ENCODE measurements at places on chromosomes 2 and 18.

- DNase-seq: no peak
These were observed 194.9 kb downstream of the LRATD1 start for GRCh38 chr2:14827226-14828023.

- no peak for DNase-seq
These were observed 137.6 kb upstream of the ALPP start for GRCh38 chr2:232240906-232241305.

GRCh38 chr2:37919631-37920032 lies 5.5 kb upstream of the RMDN2 start:
- no peak for DNase-seq

- no peak for DNase-seq
These were observed 1997.0 kb upstream of the LRRTM1 start for GRCh38 chr2:82301506-82301905.

GRCh38 chr2:71934320-71934593 lies 213.4 kb downstream of the CYP26B1 start:
- no peak for DNase-seq

- DNase-seq: peak; percentile 23
These were observed 37.8 kb downstream of the MAL start for GRCh38 chr2:95063086-95063958.

DNA sequence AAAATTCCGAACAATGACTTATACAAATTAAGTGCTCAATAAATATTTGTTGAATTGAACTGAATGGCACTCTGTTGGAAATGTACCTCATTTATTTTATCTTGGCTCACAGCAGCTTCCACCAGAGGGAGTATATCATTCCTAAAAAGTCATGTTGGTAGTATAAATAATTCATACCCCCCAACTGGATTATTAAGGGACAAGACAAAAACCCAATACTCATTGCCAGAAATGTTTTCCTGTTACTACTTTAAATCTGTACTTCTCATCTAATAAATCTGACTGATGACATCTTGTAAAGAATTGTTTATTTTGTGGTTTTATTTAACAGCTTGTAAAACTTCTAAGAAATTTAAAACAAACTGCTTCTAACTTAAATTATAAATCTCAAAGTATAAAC lies 163.9 kb downstream of the CDH2 start:
- no peak for DNase-seq

GRCh38 chr2:195902857-195903256 lies 165.8 kb downstream of the DNAH7 start:
- no peak for DNase-seq

DNA sequence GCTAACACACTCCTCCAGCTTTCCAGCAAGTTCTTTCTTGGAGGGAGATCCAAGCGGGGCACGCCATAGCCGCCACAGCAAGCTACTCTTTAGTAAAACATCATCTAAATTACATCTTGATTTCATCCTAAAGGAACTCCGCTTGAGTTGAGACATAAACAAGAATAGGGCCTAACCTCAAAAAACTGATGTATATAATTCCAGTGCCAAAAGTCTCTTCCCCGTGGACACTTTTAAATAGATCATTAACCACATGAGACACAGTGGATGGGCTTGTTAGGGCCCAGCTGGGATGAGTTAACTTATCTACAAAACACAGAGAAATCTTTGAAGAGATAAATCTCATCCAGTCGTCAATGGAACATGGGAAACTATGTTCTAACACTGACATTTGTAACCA lies 20.8 kb upstream of the MLPH start:
- no peak for DNase-seq

- no peak for DNase-seq
These were observed 23.5 kb upstream of the PPP1R1C start for GRCh38 chr2:181962142-181962541.

DNA sequence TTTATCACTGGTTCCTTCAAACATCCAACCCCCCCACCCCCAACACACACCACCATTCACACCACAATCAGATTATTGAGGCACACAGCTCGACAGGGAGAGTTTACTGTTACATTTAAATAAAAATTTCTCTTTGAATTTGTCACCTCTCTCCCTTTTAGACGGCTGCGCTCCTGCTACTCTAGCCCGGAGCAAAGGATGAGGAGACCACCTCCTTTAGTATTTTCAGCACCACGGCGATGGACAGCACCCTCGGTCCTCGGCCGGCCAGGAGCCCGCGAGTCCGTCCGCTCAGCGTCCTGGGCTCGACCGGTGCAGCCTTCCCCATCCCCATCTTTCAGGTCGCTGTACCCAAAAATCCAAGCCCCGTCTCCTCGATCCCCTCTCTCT lies 892 bp downstream of the CELF4 start:
- DNase-seq: peak; percentile 4

GRCh38 chr2:223697892-223698645 lies 95.9 kb upstream of the SCG2 start:
- no peak for DNase-seq

- DNase-seq: no peak
These were observed 375.1 kb downstream of the SETBP1 start for GRCh38 chr18:45055811-45056210.

DNA sequence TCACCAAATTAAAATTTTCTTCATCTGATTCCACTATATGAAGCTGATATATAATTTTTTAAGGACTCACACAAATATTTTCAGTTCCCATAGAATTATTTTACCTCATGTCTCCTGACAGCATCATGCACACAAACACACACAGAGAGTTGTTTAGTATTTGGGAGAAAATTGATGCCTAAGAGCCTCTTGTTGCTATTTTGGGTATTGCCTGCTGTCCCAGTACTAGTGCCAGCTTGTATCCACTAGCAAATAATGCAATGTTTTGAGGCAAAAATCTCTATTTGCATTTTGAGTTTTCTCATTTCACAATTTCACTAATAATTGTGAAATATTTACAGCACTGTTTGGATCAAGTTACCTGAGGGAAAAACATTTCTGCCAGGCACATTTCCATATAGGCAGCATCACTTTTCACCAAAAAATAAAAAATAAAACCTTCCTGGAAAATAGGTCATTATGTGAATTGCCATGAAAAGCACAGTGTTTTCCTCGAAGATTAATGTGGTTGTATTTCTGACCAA lies 328.2 kb downstream of the KCNJ3 start:
- no peak for DNase-seq

- no peak for DNase-seq
These were observed 203.8 kb downstream of the RDH14 start for GRCh38 chr2:18356676-18357075.

- no peak for DNase-seq
These were observed 161.8 kb downstream of the AGPS start for GRCh38 chr2:177554365-177554764.

DNA sequence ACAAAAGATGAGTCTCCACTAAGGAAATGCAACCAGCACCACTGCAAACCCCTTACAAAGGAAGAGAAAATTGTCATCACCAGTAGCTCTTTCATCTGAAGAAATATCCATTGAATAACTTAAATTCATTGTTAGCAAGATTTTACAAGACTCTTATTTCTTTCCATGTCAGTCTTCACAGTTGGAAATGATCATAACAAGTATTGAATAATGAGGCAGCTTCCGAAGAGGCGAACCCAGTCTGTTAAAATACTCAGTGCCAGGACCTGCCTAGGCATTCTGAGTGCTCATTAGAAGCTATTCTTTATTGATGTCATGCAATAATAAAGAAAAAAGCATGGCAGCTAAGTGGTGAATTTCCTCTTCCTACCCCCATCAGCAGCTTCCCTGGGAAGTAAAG lies 33.5 kb downstream of the NOSTRIN start:
- DNase-seq: no peak

- no peak for DNase-seq
These were observed 191.3 kb downstream of the CMPK2 start for GRCh38 chr2:6674381-6674780.

DNA sequence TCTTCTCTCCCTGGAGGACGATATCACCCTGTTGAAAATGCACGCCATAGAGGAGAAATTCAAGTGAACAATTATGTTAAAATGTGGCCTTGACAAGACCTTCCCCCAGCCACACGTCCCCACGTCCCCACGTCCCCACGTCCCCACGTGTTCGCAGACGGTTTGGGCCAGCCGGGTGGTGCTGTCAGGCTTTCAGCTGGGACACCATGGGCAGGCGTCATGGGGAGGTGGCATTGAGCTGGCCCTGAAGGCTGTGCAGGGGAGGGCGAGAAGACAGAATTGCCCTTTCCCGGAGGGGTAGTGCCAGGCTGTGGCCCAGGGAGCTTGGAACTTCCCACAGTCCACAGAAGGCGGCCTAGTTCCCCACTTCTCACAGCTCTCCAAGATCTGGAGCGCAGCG lies 240.7 kb upstream of the RAB6C start:
- no peak for DNase-seq

DNA sequence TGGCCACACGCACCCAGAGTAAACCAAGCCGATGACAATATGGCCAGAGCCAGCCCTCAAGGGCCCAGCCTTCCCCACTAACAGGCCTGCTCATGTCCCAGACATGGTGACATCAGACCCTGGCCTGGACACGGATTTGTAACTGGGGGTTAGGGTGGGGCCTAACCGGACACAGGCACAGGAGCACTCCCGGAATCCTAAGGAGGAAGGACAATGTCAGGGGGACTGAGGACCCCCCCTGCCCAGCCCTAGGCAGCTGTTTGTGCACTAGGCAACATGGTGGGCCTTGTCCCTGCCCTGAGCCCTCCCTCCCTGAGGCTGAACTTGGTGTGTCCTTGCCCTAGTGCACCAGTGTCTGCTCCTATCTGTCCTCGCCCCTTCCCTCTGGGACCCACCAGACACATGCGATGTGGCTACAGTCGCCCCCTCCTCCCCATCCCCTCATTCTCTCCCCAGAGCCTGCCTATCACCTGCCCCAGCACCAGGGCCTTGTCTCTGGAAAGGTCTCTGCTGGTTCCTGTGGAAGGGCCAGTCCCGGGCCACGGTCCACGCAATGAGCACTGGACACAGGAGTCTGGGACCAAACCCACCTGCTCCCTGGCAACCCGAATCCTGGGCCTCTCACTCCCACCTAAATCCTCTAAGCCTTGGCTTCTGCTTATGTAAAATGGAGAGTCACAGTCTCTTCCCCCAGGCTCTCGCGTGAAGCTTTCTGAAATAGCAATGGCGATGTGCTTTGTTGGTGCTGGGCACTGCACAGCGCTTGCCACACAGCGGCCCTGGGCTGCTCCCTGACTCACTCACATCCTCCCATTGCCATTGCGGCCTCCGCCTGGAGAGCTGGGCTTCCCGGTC lies 76.5 kb upstream of the RAB6C start:
- no peak for DNase-seq

DNA sequence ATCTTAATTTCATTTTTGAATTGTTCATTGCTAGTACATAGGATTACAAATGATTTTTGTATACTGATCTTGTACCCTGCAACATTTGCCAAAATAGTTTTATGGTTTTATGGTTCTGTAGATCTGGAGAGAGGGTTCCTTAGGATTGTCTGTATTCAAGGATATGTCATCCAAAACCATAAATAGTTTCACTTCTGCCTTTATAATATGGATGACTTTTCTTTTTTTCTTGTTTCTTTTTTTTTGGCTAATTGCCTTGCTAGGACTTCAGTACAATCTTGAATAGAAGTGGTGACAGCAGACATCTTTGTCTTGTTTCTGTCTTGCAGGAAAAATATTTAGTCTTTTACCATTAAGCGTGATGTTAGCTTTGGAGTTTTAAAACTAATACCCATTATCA lies 383.9 kb upstream of the HS6ST1 start:
- DNase-seq: no peak

- no peak for DNase-seq
These were observed 29.3 kb downstream of the CDH20 start for GRCh38 chr18:61362511-61362910.

DNA sequence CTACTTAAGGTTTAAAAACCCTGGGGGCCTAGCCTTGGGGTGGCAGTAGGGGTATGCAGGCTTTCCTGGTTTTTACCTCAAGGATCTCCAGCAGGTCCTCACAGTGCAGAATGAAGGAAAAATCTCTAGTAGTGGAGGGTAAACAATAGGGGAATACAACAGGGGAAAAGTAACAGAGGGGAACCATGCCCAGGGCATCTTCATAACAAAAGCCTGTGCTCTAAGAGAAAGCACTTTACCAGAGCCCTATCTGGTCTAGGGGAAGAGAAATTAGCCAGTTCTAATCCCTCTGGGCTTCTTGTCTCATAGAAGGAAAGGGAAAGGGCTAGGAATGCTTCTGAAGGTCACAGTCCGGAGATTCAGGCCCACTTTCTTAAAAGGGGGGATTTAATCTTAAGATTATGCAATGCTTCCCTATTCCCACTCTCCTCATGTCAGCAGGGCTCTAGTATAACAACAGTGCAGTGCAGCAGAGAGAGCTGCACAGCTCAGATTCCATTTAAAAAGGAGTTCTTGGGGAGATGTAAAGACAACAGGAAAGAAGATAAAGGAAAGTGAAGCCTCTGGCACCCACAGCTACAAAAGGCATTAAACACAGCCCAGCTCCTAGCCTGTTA lies 149.0 kb upstream of the CYP1B1 start:
- DNase-seq: no peak

DNA sequence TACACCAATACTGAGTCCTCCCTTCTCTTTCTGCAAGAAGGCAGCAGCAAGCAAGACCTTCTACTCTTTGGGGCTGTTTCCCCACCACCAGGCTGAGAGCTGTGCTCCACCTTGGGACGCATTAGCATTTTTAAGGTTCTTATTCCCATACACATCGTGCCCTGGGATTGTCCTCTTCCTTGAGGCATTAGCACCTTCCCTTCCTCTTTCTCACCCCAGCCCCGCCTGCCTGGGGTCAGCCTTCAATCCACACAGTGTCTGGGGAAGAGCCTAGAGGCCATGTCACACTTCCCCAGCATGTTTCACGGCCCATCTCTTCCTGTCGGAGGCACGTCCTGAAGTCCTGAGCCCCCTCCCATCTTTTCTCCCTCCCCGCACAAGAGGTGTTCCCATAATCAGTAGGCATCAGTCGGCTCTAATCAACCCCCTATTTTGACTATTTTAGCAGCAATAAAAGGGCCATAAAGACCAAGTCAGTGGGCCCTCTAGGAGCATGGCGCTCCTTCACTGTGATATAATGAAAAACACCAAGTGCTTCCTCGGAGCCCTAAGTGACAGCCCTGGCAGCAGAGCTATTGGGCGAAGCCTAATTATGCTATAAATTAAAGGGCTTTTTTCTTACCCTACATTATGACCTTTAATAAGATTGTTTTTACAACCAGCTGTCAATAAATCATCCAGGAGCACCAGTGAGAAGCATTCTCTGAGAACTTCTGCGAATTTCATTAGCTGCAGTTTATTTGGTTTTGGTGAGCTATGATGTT lies 55.0 kb upstream of the PKDCC start:
- no peak for DNase-seq

DNA sequence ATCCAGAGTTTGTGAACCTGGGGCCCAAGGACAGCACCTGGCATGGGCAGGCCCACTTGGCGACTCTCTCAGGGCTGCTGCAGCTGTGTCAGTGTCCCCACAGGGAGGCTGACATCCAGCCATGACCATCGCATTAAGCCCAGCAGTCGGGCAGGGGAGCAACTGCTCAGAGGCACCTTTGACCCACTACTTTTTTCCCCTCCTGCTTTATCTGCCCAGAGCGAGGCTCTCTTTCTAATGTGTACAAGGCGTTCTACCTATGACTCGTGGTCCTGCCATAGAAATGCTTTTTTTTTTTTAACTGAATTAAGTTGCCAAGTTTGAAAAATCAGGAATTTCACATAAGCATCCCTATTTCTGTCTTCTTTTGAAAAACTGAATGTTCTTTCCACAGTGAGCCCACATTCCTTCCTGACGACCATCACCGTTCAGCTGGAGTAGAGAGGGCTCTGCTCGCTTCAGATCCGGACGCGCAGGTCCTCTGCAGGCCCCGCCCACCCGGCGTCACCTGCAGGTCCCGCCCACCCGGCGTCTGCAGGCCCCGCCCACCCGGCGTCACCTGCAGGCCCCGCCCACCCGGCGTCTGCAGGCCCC lies 403 bp upstream of the CLUL1 start:
- peak; percentile 40 for DNase-seq

- peak; percentile 74 for DNase-seq
These were observed 166.5 kb downstream of the RPIA start for GRCh38 chr2:88857951-88858411.
